ENCODE measurements at places on chromosomes 11 and 22.

DNA sequence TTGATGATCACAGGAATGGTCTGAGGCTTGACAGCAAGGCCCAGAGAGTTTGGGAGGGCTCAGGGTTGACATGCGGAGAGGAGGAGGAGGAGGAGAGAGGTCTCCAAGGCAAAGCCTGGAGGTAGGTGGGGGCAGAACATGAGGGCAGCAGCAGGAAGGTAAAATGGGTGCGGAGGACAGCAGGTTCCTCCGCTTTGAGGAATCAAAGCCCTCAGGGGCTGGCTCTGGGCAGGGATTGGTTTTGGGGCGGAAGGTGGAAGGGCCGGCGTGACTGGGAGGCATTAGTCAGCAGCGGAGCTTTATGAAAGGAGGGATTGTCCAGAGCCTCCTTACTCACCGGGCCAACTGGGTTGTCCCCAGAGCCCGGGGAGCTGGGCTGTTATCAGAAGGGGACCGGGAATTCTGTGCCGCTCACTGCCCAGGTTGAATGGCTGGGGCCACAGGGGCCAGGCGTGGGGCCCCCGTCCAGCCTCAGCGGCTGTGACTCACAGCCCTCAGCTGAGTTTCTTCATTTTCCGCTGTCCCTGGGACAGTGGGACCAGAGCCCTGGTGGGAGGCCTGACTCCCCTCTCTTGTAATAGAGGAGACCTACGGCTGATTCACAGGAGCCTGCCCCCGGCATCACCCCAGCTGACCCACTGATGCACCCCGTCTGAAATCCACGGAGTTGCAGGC lies 36.2 kb downstream of the LIF start:
- no peak for DNase-seq
- no peaks in the 10 kb centered on the region for H3K27me3 ChIP-seq
- no peaks in the 10 kb centered on the region for H3K36me3 ChIP-seq
- H3K27ac ChIP-seq = no peak overlapping the region
- H3K4me3 ChIP-seq = no peak overlapping the region

DNA sequence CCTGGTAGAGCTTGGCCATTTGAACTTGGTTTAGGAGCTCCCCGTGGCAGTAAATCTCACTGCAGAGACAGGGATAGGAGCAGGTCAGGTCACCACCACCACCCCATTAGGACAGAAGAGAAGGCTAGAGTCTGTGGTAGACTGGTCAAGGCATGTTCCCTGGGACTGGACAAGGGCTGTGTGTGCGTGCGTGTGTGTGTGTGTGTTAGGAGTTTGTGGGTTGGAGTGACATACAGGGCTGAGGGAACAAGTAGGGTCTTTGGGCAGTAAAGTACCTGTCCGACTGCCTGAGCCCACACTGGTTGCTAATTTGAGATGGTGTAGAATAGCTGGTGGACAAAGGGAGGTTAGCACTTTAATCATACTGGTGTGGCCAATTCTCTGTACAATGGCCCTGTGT lies 16.1 kb downstream of the TREH start:
- H3K27ac ChIP-seq = no peak overlapping the region
- H3K36me3 ChIP-seq = no peaks in the 10 kb centered on the region
- H3K4me3 ChIP-seq = no peak overlapping the region
- peaks cover 11% of the 10 kb centered on the region for H3K4me1 ChIP-seq
- H3K27me3 ChIP-seq = no peaks in the 10 kb centered on the region

- DNase-seq = no peak
- H3K4me3 ChIP-seq = no peak overlapping the region
- no peaks in the 10 kb centered on the region for H3K4me1 ChIP-seq
- H3K36me3 ChIP-seq = no peaks in the 10 kb centered on the region
- no peaks in the 10 kb centered on the region for H3K27me3 ChIP-seq
Measured at GRCh38 chr22:46471901-46472721, 65.3 kb downstream of the CELSR1 start.

GRCh38 chr22:41799486-41800347 lies 762 bp upstream of the CCDC134 start:
- no peak for DNase-seq
- no peaks in the 10 kb centered on the region for H3K36me3 ChIP-seq
- no peak overlapping the region for H3K27ac ChIP-seq
- H3K4me1 ChIP-seq = peaks cover 4% of the 10 kb centered on the region

DNA sequence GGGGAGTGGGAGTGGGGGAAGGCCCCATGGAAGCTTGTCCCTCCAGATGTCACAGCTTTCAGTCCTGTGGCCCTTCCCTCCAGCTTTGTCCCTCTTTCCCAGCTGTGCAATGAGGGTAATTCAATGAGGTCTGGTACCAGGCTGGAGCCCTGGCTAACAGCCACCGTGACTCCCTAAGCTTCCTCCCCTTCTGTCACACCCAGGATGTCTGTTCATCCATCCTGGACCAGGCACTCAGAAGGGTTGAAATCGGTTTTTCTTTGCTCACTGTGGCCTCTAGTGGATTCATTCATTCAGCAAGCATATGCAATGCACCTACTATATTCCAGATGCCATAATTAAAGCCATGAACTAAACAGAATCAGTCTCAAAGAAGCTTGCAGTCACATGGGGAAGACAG lies 38.7 kb downstream of the SYT13 start:
- no peak overlapping the region for H3K27ac ChIP-seq
- no peaks in the 10 kb centered on the region for H3K27me3 ChIP-seq
- no peak overlapping the region for H3K4me3 ChIP-seq

- H3K4me1 ChIP-seq = no peaks in the 10 kb centered on the region
- H3K27ac ChIP-seq = no peak overlapping the region
- no peaks in the 10 kb centered on the region for H3K27me3 ChIP-seq
- no peak for DNase-seq
- no peaks in the 10 kb centered on the region for H3K36me3 ChIP-seq
- H3K4me3 ChIP-seq = no peak overlapping the region
Measured at GRCh38 chr22:25758316-25758715, 16.3 kb downstream of the MYO18B start.

DNA sequence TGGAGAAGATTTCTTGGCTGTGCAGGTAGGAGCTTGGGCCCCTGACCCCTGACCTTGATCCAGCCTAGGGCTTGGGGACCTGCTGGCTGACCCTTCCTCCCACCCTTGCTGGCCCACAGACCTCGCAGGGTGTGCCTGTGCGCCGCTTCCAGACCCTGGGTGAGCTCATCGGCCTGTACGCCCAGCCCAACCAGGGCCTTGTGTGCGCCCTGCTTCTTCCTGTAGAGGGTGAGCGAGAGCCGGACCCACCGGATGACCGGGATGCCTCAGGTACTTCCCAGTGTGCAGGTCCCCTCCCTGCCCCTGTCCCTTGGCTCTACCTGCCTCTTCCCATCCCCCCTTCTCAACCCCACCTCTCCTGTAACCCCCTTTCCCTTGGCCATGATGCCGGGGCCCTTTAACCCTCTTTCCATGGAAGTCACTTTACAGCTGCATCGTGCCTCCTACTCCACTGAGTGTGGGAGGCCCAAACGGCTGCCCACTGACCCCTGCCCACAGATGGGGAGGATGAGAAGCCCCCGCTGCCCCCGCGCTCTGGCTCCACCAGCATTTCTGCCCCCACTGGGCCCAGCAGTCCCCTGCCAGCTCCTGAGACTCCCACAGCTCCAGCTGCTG lies 3.8 kb downstream of the INPPL1 start:
- no peak for DNase-seq
- H3K27me3 ChIP-seq = no peaks in the 10 kb centered on the region
- no peak overlapping the region for H3K4me3 ChIP-seq
- H3K4me1 ChIP-seq = peaks cover 3% of the 10 kb centered on the region

DNA sequence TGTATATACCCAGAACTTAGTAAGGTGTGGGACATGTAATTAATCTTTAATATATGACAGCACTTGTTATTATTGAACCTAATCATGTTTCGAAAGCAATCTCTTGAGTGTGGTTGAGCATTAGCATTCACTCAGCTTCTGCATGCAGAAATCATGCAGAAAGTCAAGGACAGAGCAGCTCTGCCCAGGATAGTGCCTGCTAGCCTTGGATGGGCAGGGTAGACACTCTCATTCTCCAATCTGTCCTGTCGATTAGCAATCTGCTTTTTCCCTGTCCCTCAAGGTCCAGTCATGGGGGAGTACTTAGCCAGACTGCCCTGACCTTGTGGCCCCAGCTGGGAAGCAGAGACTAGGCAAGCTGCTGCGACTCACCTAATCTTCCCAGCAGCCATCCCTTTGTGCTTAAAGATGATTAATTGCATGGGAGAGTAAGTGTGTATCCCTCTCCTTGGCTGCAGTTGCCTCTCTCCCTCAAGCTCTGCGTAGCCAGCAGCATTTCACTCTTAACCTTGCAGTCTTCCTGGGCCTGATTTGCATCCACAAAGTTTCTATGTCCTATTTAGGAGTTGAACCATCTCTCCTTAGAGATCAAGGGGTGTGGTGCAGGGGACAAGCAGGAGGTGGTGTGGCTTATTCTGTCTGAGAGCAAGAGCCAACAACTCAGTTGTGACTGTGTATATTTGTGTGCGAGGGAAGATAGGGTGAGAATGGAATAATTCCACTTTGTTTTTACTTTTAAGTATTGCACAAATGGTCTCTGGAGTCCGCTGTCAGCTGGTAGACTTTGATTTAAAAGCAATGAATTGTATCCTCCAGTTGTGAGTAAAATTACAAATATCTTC lies 101.4 kb downstream of the FDX1 start:
- H3K27me3 ChIP-seq = no peaks in the 10 kb centered on the region
- no peak for DNase-seq
- H3K27ac ChIP-seq = no peak overlapping the region
- no peaks in the 10 kb centered on the region for H3K36me3 ChIP-seq

- no peak overlapping the region for H3K27ac ChIP-seq
- no peak for DNase-seq
- H3K27me3 ChIP-seq = no peaks in the 10 kb centered on the region
- H3K36me3 ChIP-seq = no peaks in the 10 kb centered on the region
- H3K4me3 ChIP-seq = no peak overlapping the region
Measured at GRCh38 chr11:125368757-125369156, 127.3 kb downstream of the FEZ1 start.

DNA sequence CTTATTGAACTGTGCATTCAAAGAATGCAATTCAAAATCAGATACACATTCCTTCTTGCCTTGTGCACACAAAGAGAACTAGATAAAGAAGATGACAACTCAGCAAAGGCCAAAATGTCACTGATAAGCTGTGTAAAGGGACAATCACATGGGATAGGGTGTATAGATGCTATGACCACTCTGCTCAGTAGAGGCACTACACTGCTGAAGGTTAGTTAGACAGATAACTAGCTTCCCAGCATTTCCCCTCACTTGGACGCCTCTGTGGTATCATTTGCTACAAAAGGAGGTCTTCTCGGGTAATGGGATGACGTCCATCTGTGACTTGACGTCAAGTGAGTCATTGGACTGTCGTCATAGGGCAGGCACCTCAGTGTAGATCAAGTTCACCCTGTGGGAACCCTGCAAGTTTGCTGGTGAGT lies 424.9 kb upstream of the CCDC90B start:
- no peaks in the 10 kb centered on the region for H3K4me1 ChIP-seq
- H3K36me3 ChIP-seq = no peaks in the 10 kb centered on the region
- H3K4me3 ChIP-seq = no peak overlapping the region
- no peaks in the 10 kb centered on the region for H3K27me3 ChIP-seq
- no peak overlapping the region for H3K27ac ChIP-seq
- no peak for DNase-seq

GRCh38 chr22:39994041-39994565 lies 651 bp upstream of the FAM83F start:
- no peak overlapping the region for H3K27ac ChIP-seq
- peak overlapping the region; percentile 22 for H3K4me3 ChIP-seq
- H3K27me3 ChIP-seq = no peaks in the 10 kb centered on the region
- H3K4me1 ChIP-seq = peaks cover 12% of the 10 kb centered on the region

DNA sequence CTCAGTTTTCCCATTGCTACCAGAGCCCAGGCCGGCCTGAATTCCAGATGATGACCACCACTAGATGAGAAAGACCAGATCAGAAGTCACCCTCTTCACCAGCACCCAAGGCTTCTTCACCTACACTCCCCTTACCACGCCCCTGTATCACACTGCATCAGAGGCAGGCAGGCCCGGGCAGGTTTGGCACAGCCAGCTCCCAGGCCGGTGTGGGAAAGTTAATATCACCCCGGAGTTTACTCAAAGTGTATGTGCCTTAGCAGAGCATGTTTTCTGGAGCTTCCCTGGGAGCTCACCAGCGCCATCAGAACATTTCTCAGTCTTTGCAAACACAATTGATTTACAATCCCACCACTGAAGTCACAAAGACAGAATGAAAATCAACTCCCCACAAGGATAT lies 47.5 kb upstream of the POU2AF1 start:
- no peak overlapping the region for H3K4me3 ChIP-seq
- no peak overlapping the region for H3K27ac ChIP-seq
- no peaks in the 10 kb centered on the region for H3K4me1 ChIP-seq
- no peaks in the 10 kb centered on the region for H3K27me3 ChIP-seq

- H3K27me3 ChIP-seq = no peaks in the 10 kb centered on the region
- no peaks in the 10 kb centered on the region for H3K36me3 ChIP-seq
- H3K4me3 ChIP-seq = no peak overlapping the region
- no peaks in the 10 kb centered on the region for H3K4me1 ChIP-seq
- H3K27ac ChIP-seq = no peak overlapping the region
- DNase-seq = no peak
Measured at GRCh38 chr22:47626428-47627390, 864.3 kb downstream of the TBC1D22A start.

DNA sequence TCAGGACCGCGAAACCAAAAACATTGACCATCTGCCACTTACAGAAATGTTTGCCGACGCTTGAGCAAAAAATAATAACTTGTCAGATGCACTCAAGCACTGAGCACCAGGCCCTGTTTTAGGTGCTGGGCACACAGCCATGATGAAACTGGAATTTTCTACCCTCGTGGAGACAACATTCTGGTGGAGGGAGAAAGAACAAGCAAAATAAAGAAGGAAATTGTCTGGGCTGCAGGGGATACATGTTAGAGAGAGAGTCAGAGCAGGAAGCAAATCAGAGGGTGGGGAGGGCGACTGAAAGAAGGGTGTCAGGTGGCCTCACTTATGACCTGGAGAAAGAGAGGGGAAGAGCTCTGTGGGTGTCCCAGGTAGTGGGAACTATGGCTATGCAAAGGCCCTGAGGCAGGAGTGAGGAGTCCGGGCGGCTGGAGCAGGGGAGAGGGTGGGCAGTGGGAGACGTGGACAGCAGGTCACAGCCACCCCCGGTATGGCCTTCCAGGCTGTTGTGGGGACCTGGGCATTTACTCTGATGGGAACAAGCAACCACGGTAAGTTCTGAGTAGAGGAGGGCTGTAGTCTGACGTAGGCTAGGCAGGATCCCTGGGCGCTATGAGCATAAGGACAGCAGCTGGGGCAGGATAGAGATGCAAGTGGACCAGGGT lies 78.8 kb downstream of the MYEOV start:
- H3K4me3 ChIP-seq = no peak overlapping the region
- H3K36me3 ChIP-seq = no peaks in the 10 kb centered on the region
- H3K4me1 ChIP-seq = no peaks in the 10 kb centered on the region
- DNase-seq = no peak
- no peaks in the 10 kb centered on the region for H3K27me3 ChIP-seq

GRCh38 chr11:94849839-94850238 lies 81.7 kb downstream of the AMOTL1 start:
- H3K36me3 ChIP-seq = peaks cover 8% of the 10 kb centered on the region
- H3K27me3 ChIP-seq = no peaks in the 10 kb centered on the region
- H3K4me1 ChIP-seq = no peaks in the 10 kb centered on the region
- DNase-seq = no peak

- peaks cover 4% of the 10 kb centered on the region for H3K36me3 ChIP-seq
- H3K27ac ChIP-seq = no peak overlapping the region
- no peak for DNase-seq
- H3K4me3 ChIP-seq = no peak overlapping the region
Measured at GRCh38 chr11:64368673-64369074, 9.7 kb downstream of the RPS6KA4 start.

GRCh38 chr11:16727806-16728205 lies 10.6 kb upstream of the C11orf58 start:
- no peak for DNase-seq
- no peak overlapping the region for H3K4me3 ChIP-seq
- no peaks in the 10 kb centered on the region for H3K36me3 ChIP-seq
- H3K4me1 ChIP-seq = no peaks in the 10 kb centered on the region
- no peak overlapping the region for H3K27ac ChIP-seq

All from iPS DF 6.9 (cell line).